Activated T-helper 9 cell treated with anti-CD3 and anti-CD28 coated beads, Interleukin-2, amount 50 U/mL, for 16 hours (primary cell): ENCODE measurements at places on chromosomes 6 and 20.

DNA sequence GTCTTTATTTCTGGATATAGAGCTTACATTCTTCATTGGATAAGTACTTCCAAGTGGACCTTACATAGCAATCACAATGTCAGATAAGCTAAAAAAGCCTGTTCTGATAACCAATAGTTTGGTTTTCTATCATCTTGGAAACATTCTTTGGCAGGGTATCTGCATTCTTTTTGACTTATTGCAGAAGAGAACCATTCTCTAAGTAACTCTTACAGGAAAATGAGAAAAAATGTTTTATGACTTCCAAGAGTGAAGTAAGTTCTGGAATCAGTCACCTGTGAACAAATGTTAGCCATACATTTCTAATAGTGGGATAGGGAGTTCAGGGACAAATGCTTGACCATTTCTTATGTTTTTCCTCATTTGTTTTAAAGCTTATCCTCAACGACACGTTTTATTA lies 564.0 kb downstream of the CD109 start:
- no peak for DNase-seq

DNA sequence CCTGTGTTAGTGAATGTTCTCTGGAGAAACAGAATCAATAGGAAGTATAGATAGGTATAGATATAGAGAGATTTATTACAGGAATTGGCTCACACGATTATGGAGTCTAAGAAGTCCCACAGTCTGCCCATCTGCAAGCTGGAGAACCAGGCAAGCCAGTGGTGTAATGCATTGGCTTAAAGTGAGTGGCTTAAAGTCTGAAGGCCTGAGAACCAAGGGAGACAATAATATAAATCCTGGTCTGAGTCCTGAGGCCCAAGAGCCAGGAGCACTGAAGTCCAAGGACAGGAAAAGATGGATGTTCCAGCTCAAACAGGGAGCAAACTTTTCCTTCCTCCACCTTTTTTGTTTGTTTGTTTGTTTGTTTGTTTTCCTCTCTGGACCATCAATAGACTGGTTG lies 131.2 kb upstream of the LRFN2 start:
- DNase-seq: no peak

GRCh38 chr6:130771741-130772140 lies 55.5 kb upstream of the SMLR1 start:
- no peak for DNase-seq

- no peak for DNase-seq
Observed at GRCh38 chr20:40741507-40742106, 52.6 kb upstream of the MAFB start.

GRCh38 chr6:130708338-130708737 lies 118.9 kb upstream of the SMLR1 start:
- DNase-seq: no peak

GRCh38 chr6:48733581-48733980 lies 622.6 kb upstream of the PTCHD4 start:
- no peak for DNase-seq
